Brain pericyte (primary cell): ENCODE measurements at places on chromosomes 7 and 10.

DNA sequence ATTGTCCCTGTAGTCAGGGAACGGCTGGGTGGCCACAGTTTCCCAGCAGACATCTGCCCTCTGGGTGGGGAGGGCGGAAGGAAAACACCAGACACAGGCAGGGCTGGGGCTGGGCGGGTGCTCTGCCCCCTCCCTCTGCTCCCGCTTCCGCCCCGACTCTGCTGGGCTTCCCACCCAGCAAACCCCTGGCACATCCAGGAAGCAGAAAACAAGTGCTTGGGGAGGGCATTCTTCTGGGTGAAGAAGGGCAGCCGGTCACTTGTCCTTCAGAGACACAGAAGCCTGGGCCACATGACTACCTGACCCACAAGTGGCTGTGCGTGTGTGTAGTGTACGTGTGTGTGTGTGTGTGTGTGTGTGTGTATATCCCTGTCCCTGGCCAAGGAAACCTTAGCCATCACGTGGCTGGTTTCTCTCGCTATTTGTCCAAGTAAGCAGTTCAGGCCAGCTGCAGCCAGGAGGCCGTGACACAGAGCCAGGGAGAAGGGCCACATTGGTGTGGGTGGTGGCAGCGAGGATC, 77.9 kb downstream of the ZMIZ1 start:
- no peak for DNase-seq

GRCh38 chr7:100946766-100947365, 2.5 kb upstream of the MUC3A start:
- DNase-seq, result no peak

GRCh38 chr7:138235207-138235606, 158.9 kb downstream of the AKR1D1 start:
- DNase-seq, result no peak

DNA sequence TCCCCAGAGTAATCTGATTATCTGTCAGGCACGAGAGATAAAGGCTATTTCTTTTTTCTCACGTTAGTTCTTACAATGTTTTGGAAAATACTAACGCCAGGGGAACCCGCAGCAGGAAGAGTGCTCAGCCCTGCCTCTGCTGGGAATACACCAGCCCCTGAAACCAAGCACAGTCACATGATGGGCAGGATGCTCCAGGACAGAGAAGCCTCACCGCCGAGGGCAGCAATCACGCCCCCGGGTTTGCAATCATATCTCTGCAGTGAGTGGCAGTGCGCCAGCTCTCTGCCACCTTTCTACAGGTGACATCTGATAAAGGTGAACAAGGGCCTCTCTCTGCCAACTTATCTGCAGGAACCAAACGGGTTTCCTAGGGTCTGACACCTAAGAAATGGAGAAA, 39.8 kb downstream of the BRI3 start:
- no peak for DNase-seq

DNA sequence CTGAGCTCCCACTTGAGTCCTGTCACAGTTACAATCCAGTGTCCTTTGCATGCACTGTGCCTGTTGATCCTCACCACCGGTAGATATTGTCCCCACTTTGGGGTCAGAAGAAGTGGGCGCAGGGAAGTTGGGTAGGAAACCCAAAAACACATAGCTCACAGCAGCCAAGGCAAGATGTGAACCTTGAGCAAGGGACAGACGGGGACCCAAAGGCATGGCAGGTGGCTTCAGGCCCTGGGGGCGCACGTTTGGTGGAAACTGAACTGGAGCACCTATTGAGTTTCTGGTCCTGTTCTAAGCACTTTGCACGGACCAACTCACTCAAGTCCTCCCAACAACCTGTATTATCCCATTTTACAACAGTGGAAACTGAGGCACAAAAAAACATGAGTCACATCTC, 82.8 kb upstream of the ZNF716 start:
- no peak for DNase-seq

DNA sequence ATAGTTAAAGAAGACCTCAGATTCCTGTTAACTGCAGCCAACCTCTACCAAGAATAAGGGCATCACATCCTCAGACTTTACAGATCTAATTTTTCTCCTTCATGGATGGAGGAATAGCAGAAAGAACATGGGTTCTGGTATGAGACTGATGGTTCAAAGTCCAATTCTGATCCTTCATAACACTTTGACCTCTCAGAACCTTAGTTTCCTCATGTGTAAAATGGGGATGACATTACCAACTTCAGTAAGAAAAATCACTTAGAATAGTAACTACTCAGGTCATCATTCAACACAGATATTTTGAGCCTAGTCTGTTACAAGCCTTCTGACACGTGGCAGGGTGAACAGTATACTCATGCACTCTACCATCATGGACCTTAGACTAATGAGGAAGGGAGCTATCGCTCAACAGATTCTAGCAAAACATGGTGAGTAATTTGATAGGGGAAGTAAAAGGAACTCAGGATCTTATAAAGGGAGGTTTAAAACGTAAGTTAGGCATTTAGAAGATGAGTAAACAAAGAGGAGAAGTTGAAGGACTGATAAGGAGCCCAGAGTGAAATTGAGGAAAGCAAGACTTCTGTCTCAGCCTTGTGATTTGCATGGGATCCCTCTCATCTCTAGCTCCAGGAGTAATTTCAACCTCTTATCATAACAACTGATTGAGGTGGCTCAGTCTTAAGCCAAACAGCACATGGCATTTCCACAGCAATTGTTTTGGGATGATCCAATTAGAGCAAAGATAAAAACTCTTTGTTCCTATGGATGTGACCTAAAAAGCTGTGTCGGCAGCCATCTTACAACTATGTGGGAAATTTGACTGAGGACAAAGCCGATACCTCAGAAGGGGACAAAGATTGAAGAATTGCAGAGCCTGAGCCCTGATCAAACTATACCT, 69.2 kb upstream of the TCF7L2 start:
- DNase-seq, result no peak

GRCh38 chr7:16420329-16420648, 1.0 kb downstream of the CRPPA start:
- no peak for DNase-seq

GRCh38 chr7:597348-598178, 77.9 kb upstream of the PDGFA start:
- DNase-seq, result no peak

GRCh38 chr10:124414076-124414475, 4.6 kb downstream of the OAT start:
- no peak for DNase-seq

- DNase-seq, result no peak
Observed at GRCh38 chr7:132205509-132205908, 370.8 kb downstream of the PLXNA4 start.

GRCh38 chr10:114526126-114526503, 121.8 kb upstream of the AFAP1L2 start:
- no peak for DNase-seq

DNA sequence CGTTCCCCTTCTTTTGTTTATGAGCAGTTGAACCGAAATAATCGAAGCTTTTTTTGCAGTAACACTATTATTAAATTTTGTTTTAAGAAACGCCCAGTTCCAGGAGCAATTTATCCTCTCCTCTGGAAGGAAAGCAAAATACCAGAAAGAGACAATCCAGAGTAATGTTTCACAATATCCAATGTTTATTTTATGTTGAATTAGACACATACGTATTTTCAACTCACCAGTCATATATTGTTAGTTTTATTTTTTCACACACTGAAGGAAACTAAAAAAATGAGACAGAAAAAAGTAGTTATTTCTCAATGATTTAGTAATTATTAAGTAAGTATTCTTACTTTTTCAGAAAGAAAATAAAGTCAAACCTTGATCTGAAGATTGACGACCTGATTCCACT, 85.1 kb downstream of the MYOF start:
- DNase-seq, result no peak

- DNase-seq, result no peak
Observed at GRCh38 chr10:88944813-88945212, 7.8 kb downstream of the ACTA2 start.

DNA sequence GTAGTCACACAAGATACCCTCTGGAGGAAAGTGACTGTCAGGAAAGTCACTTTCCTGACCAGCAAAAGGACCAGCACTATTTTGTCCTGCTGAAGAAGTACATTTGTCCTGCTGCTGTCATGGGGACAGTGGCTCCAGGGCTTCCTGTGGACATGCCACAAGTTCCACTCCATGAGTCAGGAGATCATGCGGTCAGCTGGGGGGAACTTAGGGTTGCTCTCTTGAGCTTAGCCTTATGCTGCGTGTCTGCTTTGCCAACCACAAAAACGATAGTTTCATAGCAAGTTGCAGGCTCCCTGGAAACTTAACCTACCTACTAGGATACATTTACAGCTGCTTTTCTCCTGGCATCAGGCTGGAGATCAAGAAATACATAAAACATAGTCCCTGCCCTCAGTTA, 19.8 kb upstream of the ALOX5 start:
- no peak for DNase-seq

DNA sequence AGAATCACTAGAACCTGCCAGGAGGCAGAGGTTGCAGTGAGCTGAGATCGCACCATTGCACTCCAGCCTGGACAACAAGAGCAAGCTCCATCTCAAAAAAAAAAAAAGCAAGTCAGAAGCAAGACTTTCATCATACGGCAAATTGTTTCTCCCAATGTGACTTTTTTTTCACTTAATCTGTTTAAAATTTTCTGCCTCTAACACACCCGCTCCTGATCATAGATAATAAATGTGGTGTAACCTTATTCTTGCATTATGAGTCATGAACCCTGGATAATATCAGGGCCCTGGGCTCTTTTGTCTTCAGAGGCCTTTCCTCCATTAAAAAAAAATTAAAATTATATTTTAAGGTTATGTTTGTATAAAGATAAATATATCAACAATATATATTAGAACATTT, 111.4 kb upstream of the JCAD start:
- no peak for DNase-seq

DNA sequence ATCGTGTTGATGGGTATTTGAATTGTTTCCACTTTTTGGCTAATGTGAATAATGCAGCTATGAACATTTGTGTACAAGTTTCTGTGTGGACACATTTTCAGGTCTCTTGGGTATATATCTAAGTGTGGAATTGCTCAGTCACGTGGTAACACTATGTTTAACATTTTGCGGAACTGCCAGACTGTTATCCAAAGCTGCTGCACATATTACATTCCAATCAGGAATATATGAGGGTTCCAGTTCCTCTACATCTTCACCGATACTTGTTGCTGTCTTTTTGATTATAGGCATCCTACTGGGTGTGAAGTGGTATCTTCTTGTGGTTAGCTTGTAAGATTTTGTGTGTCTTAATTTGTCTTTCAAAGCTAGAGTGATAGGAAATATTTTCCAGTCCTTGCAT, 6.8 kb downstream of the PTPN12 start:
- no peak for DNase-seq
